ENCODE measurements at places on chromosomes 3 and 15.
A peak's percentile ranks its signal among the peaks of the same experiment; 100 is the strongest.

DNA sequence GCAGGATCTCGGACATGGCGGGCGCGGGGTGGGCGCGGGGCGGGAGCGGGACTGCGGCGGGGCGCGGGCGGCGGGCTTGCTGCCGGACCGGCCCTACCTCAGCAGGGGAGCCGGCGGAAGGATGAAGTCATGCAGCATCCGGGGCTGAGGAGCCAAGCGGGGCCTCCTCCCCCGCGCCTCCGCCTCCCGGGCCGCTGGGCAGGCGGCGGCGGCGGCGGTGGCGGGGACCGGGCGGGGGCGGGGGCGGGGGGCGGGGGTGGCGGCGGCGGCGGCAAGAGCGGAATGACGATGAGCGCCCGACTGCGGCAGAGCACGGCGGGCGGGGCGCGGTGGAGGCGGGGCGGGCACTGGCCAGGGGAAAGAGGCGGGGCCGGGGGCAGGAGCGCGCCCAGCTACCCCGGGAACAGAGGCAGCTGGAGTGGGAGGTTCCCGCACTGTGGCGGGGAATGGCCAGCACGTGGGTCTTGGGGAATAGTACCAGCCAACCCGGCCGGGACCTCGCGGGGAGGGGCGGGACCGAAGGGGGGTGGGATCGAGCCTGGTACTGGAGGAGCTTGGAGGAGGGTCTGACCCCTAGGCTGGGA lies at the start of gene CAMK2N2:
Gene CAMK2N2, minus strand, starts transcription at position 284 of the 584 bp plus-strand sequence. Its CDS starts 268 bp downstream, at position 16.
- DNase-seq, result no peak

DNA sequence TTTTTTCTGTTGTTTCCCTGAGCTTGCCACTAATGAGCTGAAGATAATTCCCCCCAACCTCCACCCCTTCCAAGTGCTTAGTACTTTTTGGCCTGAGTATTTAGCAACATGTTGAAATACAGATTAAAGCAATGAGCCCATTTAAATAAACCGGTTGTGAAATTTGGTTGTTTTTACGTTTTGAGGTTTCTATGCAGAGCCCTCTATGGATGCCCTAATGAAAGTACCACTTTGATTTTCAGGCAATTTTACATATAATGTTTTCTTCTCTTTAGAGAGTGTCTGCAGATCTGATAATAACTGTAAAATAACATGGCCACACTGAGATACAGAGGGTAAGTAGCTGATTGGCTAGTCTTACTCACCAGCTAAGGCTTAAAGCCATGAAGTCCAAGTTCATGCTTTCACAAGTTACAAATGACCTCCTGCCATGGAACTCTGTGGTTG lies 139.4 kb upstream of the SLC7A14 start:
- peak; percentile 37 for DNase-seq

DNA sequence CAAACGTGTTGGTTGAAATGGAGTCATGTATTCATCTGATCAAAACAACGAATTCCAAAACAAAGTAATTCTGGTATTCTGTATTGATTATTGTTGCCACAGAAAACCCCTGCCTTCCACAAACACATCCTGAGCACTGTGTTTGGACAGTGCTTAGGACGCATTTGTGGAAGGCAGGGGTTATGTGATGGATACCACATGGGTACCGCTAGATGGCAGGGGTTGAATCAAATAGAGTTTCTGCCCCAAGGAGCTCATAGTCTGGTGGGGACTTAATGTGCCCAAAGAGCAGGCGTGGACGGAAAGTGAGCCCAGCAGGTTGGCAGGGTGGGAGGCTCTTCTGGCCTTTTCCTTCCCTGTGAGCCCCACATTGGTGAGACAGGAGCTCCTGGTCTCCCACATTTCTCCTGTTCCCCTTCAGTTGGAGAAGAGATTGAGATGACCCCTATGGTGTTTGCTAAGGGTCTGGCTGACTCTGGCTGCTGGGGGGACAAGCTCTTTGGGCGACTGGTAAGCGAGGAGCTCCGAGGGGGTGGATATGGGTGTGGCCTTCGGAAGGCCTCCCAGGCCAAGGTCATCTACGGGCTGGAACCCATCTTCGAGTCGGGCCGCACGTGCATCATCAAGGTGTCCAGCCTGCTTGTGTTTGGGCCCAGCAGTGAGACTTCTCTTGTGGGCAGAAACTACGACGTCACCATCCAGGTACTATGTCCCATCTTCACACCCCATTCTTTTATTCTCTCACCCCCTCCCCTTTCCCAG lies 22.1 kb upstream of the SLC28A1 start:
- DNase-seq, result no peak

- no peak for DNase-seq
Observed at GRCh38 chr15:64423970-64424369, 36.3 kb downstream of the TRIP4 start.

- no peak for DNase-seq
Observed at GRCh38 chr15:86623236-86623635, 543.6 kb downstream of the AGBL1 start.

GRCh38 chr15:48367483-48367882 lies 36.3 kb downstream of the DUT start:
- no peak for DNase-seq

DNA sequence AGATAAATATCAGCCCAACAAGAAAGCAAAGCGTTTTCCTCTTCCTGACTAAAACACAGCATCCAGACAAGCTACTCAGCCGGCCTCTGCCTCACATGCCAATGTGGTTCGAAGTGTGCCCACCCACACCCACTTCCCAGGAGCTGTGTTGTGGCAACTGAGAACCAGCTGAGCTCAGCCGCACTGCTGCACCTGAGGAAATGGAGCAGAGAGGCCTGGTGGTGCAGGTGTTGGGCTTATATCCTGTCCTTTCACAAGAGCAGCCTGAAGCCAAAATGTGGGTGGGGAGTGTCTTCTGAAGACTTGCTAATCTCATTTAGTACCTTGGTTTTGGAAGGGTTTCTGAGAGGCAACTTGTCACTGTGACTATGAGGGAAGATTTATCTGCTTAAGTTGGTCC lies 23.0 kb upstream of the RETNLB start:
- DNase-seq, result no peak

DNA sequence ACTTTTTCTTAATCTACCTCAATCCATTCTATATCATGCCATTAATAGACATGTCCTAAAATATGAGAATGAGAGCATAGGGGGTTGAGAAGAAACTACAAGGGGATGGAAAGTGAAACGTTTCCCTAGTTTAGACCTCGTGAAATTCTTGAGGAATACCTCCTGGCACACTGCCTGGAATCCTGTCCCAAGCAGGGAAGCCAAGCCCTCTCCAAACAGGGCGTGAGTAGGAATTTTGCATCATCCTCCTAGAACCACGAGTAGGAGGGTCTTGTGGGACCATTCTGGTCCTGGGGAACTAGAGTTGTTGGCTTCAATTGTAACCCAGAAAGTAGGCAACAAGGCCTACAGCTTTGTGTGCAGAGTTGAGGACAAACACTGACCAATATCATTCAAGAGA lies 19.6 kb upstream of the C3orf80 start:
- DNase-seq, result no peak

DNA sequence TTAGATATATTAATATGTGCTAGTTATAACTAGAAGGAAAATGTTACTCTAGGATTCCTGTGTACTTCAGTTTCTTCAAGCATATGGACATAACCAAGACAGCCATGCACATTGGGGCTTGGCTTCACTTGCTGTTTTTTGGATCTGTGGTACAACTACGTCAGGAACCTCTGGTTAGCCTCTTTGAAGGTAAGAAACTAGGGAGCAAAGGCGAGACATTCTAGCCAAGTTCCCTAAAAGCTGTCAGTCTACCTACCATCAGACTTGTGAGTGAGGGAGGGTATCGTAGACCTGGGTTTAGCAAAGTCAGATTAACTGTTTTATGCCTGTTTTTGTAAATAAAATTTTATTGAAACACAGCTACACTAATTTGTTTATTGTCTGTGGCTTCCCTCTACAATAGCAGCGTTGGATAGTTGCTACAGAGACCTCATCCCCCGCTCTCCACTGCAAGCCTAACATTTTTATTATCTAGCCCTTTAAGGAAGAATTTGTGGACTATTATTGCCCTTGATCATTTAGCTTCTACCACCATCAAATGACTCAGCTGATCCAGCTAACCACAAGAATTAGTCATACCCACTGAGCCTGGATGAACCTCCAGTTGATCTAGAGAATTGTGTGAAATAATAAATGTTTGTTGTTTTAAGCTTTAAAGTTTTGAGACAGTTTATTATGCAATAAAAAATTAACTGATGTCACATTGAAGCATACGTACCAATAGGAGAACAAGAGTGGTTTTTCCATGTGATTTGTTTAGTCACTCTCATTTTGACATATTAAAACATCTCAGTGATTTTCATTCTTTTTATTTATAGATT lies 58.1 kb downstream of the RSRC1 start:
- DNase-seq, result peak; percentile 95

DNA sequence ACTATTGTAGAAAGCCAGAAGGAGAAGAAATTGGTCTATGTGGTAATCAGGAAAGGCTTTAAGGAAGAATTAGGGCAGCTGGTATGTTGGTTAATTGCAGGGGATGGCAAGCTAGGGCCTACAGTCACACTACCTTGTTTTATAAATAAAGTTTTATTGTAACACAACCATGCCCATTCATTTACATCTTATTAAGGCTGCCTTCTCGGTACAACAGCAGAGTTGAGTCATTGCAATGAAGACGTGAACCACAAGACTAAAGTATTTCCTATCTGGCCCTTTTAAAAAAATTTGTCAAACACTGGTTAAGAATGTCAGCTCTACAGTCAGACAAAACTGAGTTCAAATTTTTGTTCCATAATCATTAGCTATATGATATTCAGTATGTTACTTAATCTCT lies 8.3 kb downstream of the SERPINI1 start:
- no peak for DNase-seq

DNA sequence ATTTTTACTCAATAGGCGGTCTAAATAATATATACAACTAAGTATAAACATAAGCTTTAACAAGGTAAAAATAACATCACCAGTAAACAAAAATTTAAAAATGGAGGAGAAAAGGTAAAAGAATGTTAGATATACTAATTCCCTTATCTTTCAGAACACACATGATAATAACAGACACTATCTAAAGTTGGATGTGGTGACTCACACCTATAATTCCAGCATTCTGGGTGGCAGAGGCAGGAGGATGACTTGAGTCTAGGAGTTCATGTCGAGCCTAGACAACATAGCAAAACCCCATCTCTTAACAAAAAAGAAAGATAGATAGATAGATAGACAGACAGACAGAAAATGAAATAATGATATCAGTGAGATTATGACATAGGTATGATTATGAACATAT lies 85.1 kb downstream of the STAG1 start:
- no peak for DNase-seq

DNA sequence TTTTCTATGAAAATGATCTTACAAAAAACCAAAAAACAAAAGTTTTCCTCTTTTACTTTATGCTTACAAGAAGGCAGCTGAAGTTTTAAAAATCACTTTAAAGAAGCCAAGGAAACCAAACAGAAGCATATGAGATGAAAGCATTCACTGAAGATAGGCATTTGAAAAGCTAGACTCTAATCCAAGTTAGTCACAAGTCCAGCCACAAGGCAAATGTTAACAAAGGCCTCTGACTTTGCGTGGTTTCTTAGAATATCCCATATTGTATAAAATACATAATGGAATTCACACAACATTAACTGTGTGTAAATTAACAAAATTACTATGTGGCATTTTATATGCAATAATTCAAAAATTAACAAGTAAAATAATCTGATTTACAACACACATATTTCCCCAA lies 17.7 kb downstream of the MRPL3 start:
- DNase-seq, result peak; percentile 15

GRCh38 chr3:155753038-155753639 lies 8.3 kb upstream of the PLCH1 start:
- DNase-seq, result peak; percentile 23

GRCh38 chr3:119352863-119353527 lies 58.8 kb downstream of the ARHGAP31 start:
- DNase-seq, result peak; percentile 39

GRCh38 chr3:23644676-23645075 lies 161.1 kb upstream of the UBE2E1 start:
- DNase-seq, result no peak

DNA sequence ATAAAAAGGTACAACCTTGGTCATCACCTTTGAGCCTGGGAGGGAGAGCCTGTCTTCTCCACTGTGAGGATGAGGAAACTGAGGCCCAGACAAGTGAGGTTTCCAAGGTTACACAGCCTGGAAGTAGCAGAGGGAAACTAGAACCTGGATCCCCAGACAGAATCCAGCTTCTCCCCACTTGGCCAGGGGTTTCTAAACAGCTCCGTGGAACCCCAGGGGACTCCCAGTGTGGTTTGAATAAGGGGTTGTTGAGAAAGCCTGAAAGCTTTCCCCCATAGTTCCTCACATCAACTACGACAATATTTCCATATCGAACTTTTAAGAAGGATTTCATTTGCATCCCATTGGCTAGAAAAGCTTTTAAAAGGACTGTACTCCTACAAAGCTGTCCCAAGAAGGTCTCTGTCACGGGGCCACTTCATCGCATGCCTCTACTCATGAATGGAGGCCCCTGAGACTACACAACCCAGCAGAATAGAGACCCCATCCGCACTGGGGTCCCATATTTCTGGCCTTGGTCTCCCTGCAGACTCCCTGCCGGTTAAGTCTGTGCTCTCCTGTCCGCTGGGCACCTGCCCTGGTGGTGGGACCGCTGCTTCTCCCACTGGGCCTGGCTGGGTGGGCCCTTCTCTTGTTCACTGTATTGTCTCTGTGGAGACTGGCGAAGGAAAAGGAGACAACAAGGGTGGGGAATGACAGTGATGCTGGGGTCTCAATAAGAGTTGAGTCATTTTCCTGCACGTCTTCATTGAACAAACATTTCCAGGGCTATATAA lies 178.5 kb downstream of the SMAD6 start:
- DNase-seq, result no peak

- no peak for DNase-seq
Observed at GRCh38 chr3:57120040-57120439, 45.1 kb downstream of the IL17RD start.

GRCh38 chr15:61327019-61327631 lies 98.0 kb upstream of the RORA start:
- no peak for DNase-seq

DNA sequence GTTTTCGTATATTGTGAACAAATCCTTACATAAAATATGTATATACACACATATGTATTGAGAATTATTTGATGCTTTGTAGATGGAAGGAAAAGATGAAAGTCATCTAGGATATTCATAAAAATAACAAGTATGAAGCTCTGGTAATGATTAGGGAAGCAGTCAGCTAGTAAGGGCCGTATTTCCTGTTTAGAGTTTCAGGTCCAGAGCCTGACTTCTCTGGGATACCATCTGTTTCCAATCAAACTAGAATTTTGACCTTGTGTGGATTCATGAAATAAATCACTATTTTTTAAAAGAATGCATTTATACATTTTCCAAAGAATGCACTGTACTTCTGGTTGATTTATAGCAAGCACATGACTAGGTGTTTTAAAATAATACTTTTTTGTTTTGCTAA lies 156.1 kb upstream of the CGNL1 start:
- DNase-seq, result no peak

GRCh38 chr15:69994429-69995205 lies 103.1 kb downstream of the TLE3 start:
- no peak for DNase-seq
